ENCODE measurements at places on chromosomes 13 and 19. TPM values are rescaled to one million over a fixed set of nuclear protein-coding genes. Genes with fewer than 3 reads are reported as not detected.

DNA sequence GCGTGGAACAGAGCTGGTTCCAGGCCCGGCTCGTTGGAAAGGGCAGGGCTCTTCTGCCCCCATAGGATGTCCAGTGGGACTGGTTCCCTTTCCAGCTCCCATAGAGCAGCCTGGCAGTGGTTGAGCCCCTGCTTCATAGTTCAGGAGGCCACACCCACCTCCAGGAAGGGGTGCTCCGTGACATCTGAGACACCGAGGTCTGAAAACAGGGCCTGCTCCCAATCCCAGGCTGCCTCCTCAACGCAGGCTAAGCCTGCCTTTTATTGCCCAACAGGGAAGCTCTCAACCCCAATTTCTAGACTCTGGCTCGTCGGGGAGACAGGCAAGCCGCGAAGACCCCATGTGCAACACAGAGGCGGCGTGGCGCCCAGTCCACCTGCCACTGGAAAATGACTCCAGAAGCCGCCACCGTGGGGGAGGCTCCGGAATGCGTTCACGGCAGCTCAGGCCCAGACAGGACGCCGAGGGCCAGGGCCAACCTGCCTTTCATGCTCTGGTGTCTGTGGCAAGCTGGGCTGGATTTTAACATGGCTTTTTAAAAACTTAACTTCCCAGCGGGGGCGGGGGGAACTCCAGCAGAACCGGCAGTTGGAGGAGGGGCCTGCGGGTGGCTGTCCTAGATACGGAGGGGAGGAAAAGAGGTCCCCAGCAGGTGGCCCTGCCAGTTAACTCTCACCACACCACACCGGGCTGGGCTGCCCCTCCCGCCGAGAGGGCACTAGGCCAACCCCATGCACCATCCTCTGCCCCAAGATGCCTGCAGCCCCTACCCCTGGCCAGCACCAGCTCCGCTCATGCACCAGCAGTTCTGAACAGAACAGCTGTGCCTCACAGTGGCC is 17.9 kb upstream of the TINCR start:
- DNase-seq, result peak; percentile 84

DNA sequence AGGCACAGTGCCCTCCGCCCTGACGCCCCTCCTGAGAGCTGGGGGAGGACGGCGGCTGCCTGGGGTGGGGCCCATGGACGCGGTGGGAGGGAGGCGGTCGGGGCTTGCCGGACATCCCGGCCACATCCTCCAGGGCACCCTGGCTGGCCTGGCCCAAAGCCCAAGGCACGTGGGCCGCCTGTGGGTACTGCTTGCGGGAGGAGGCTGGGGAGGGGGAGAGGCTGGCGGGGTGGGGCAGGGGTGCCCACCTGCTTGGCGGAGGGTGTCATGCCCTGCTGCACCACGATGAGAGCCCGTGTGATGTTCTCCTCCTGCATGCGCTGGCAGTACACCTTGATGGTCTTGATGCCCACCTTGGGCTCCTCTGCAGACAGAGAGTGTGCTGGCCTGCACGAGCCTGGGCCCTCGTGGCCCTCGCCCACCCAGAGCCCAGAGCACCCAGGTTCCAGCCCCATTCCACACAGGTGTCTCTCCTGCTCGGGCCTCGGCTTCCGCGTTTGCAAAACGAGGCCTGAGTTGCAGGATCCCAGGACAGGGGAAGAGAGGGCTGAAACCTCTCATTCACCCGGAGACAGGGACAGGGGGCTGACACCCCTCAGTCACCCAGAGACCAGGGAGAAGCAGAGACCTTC is 3.5 kb downstream of the POLR2E start:
- no peak for DNase-seq

GRCh38 chr19:12833738-12834565 is 427 bp downstream of the RTBDN start:
- no peak for DNase-seq

The IRGC gene
- total RNA-seq, result not detected

The RNF113B gene
- not detected for total RNA-seq

GRCh38 chr13:107838588-107839161 is 376.7 kb downstream of the LIG4 start:
- DNase-seq, result no peak

DNA sequence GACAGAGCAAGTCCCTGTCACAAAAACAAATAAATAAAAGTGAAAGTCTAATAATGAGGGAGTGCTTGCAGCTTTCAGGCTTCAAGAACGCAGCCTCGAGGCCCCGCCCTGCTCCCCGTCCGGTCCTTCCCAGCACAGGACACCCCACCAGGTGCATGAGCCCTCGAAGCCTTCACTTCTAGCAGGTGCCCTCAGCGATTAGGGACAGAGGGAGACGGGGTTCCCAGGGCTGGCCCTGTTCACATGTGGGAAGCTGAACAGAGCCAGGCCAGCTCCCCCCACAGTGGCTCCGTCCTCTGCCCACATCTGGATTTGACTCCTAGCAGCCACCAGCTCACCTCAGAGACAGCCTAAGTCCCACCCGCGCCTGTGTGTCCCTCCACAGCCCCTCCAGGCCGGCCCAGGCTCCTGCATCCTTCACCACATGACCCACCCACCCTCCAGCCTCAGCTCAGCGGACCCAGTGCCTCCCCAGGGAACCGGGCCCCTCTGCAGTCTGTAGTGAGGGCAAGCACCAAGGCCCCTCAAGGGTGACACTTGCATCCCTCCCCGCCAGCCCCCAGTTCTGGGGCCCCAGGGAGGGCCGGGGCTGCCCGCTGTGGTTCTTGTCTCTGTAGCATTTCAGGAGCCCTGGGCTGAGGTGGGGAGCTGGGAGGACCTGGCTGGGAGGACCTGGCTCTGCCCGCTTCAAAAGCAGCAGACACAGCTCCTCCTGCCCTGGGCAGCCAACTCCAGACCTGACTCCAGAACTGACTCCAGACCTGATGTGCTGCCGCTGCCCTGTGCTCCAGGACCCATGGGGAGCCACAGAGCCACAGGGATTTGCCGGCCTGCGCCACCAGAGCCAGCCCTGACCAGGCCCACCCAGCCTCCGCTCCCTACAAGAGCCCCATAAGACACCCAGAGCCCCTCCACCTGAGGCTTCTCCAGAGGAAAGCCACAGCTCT is 27.2 kb downstream of the GPX4 start:
- DNase-seq, result no peak

- no peak for DNase-seq
These were observed at the start of gene FFAR3 for GRCh38 chr19:35357867-35358573. Gene FFAR3 (plus strand): TSS chr19:35358460. CDS start chr19:35358891, 431 bp downstream.

DNA sequence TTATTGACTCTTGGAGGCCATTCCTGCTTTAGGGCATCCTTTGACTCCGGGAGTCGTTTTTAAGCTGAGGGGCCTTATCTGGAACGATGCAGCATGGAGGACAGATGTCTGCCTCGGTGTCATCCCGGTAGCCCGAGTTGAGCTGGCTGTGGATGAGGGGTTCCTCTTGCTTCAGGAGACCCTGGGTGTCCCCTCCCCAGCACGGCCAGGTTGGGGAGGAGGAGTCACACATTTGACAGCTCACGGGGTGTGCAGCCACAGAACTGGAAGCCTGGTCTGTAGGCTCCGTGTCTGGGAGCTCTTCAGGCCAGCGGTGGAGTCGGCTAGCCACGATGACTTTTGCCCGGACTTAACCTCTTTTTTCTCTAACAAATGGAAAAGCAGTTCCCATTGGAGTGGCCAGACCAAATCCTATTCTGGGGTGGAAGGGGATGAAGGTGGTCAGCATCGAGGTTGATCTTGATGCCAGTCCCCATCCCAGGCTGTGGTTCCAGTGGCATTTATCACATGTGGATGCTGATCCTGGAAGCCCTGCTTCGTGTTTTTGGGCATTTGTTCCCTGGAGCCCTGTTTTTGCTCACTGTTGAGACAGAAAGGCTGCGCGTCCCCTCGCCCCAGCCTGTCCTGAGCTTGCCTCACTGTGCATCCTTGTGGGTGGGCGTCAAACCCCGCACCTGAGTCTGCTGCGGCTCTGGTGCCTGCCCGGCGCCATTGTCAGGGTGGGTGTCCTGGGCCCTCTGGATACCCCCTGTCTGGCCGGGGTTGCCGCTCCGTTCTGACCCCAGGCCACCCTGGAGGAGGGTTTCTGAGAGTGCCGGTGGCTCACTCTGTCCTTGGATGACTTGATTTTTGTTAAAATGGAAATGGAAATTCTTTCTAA is 12.0 kb downstream of the TFDP1 start:
- peak; percentile 61 for DNase-seq

DNA sequence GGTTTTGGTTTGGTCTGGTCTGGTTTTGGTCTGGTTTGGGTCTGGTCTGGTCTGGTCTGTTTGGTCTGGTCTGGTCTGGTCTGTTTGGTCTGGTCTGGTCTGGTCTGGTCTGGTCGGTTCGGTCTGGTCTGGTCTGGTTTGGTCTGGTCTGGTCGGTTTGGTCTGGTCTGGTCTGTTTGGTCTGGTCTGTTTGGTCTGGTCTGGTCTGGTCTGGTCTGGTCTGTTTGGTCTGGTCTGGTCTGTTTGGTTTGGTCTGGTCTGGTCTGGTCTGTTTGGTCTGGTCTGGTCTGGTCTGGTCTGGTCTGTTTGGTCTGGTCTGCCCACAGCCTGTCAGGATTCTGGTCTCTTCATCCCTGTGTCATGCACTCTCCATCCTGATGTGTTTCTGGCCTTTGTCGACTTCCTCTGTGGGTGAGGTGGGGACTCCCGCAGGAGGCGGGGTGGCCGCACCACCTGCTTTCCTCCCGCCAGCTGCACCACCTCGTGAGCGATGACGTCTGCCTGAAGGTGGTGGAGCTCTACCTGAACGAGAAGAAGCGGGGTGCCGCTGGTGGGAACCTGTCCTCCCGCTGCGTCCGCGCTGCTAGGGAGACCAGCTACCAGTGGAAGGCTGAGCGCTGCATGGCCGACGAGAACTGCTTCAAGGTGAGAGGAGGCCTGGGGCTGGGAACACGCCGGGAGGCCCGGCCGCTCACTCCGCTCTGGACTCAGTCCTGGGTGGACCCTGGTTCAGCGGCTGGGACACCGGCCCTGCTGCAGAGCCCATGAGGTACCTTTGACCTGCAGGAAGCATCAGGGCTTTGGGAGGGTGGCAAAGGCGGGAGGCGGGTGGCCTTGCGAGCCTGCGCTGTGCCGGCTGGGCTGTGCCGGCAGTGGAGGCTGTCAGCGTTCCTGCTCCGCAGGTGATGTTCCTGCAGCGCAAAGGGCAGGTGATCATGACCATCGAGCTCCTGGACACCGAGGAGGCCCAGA is 12.9 kb upstream of the F2RL3 start:
- DNase-seq, result no peak

DNA sequence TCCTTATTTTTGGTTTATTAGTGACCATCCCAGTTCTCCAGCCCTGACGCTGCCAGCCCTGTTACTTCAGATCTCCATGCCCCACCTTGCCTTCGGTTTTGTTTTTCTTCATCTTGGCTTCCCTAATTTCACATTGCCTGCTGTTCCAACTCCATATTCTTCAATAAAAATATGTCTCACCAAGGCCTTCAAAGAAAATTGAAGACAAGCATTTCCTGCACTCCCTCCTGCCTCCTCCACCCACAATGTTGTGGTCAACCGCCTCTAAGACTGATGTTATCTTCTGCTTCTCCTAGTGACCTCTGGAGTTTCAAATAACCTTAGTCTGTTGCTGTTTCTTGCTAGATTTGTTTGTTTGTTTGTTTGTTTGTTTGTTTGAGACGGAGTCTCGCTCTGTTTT is 14.6 kb downstream of the PLD3 start:
- DNase-seq, result no peak

GRCh38 chr13:99135591-99135990 is 65.1 kb upstream of the UBAC2 start:
- DNase-seq, result no peak

DNA sequence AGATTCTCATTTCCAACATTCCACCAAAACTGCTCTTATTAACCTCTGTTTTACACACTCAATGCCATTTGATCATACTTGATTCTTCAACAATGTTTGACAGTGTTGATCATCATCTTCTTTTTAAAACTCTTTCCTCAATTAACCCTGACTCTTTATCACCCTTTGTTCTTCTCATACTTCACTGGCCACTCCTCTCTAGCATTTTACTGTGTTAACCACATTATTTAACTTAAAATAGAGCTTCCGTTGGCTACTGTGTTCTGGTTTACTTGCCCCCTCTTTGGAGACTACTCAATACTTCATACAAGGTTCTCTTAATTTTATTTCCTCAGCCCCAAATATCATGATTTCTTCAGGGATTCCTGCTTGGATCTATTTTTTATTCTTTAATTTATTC is 121.1 kb upstream of the SPRY2 start:
- no peak for DNase-seq

- no peak for DNase-seq
These were observed at the start of gene CTXN1 for GRCh38 chr19:7926021-7926726. Gene CTXN1 (minus strand): TSS chr19:7926135. CDS start chr19:7925538, 597 bp downstream.

- no peak for DNase-seq
These were observed 246.1 kb downstream of the KCNRG start for GRCh38 chr13:50261130-50261901.

DNA sequence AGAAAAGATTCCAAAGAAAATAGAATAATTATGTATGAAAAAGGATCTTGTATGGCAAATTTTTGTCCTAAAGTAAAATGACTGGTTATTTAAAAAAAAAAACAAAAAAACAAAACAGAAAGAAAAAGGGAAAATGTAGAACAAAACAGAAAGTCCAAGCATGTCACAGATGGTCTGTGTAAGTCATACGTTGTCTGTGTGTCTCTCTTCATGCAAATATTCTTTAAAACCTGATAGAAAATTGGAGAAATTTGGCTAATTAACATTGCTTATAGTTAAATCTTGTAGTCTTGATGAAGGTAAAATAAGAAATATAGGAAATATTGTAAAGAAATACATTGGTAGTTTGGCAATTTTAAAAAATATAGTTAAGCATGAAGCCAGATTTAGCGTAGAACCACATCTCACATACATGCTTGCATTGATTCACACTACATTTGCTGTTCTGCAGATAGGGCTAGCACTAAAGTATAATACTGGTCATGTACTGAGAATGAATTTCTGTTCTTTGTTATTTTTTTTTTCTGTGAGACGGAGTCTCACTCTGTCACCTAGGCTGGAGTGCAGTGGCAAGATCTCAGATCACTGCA is 58.4 kb downstream of the SPRYD7 start:
- no peak for DNase-seq

Data from chondrocyte (in vitro differentiated cells).